ENCODE measurements at places on chromosomes 16 and 17.
A peak's percentile ranks its signal among the peaks of the same experiment; 100 is the strongest.

- no peak for DNase-seq
Measured at GRCh38 chr16:76345163-76345661, 68.0 kb downstream of the CNTNAP4 start.

- DNase-seq: no peak
Measured at GRCh38 chr17:19271780-19272357, 34.7 kb downstream of the EPN2 start.

GRCh38 chr17:79974566-79975497, 60.8 kb downstream of the TBC1D16 start:
- DNase-seq: no peak

GRCh38 chr17:12620200-12620720, 45.4 kb upstream of the MYOCD start:
- no peak for DNase-seq

GRCh38 chr16:85462714-85463611, 150.2 kb upstream of the GSE1 start:
- no peak for DNase-seq

DNA sequence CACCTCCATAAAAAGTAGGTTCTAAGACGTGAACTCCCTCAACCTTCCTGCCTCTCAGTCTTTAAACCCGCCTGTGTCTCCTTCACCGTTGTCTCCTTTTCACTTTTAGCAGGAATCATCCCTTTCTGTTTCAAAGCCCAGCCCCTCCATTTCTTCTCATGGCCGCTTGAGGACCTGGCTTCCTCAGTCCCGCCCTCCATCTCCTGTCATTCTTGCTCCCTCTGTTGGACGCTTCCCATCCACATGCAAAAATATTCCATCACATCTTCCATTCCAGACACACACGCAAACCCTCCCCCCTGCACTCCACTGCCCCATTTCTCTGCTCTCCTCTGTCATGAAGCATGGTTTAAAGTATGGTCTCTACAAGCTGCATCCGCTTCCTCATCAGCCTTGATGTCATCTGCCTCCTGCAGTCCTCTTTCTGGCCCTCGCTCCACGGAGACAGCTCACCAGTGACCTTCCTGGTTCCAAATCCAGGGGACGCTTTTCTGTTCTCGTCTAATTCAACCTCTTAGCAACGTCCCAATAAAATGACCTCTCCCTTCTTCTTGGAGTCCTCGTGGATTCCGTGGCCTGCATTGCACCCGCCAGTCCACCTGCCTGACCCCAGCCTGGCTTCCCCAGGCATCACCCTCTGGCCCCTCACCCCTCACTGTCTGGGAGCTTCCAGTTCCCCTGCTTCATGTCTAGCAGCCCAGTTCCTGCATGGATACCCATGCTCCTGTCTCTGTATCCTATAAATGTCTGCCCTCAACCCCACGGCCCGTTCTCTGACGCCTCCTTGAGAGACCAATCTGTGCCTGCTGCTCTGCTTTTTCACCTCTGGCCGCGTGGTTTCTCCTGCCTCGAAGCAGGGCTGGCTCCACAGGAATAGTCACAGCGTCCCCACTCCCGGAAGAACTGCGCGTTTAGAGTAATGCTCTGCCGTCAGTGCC, 26.2 kb downstream of the ANKRD40 start:
- no peak for DNase-seq

DNA sequence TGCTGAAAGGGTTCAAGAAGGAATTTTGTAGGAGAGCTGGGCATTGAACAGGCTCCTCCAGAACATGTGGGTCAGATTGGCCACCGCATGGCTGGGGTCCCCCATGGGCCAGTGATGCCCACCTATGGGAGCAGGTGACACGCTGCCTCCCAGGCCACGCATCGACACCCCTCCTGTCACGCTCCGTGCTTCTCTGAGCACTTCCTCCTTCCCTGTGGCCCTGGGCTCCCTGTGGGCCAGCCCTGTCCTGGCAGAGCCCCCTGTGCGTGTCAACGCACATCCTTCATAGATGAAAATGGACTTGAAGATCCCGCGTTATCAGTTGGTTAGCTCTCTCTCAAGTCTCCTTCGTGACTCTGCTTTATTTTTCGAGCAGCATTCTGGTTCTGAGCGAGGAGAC, 160.3 kb downstream of the RPTOR start:
- no peak for DNase-seq

DNA sequence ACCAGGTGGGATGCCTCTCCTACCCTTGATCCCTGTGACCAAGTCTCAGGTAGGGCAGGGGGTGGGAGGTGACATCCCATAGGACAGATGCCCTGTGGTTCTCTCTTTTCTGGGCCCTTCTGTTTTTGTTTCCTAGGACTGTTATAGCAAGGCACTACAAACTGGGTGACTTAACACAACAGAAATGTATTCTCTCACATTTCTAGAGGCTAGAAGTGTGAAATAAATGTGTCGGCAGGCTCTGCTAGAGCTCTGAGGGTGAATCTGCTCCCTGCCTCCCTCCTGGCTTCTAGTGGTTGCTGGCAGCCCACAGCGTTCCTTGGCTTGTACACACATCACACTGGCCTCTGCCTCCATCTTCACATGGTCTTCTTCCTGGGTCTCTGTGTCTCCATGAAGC, 12.7 kb downstream of the CALB2 start:
- no peak for DNase-seq

GRCh38 chr17:39831588-39831987, 32.5 kb downstream of the IKZF3 start:
- DNase-seq: no peak

DNA sequence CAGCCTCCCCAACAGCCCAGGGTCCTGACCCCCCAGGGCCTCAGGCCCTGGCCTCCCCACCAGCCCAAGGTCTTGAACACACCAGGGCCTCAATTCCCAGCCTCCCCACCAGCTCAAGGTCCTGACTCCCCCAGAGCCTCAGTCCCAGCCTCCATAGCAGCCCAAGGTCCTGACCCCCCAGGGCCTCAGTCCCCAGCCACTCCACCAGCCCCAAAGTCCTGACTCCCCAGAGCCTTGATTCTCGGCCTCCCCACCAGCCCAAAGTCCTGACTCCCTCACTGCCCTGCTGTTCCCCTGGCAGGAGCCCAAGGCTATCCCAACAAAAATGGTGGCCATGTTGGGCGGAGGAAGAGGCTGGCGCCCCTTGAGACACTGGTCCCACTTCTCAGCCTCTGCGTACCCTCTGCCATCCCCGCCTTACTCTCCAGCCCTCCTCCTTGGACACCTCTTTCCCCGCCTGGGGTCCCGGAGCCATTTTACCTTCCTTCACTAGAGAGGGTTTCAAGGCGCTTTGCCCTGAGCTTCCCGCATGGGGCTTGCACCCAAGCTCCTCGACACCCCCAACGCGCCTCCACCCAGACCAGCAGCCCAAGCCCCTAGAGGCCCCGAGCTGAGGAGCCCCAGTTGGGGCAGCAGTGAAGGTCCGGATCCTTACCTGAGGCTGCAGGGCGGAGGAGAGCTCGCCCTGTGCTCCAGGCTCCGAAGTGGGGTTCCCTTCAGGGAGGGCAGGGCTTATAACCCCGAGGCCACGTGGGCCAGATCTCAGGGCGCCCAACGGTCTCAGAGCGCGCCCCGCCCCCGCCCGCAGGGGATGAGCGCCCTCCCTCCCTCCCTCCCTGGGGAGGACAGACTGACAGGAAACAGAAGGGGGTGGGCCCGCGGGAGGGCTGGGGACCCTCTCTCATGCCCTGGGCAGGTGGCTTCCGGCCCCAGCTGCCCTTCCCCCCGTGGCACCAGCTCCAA, 3.5 kb upstream of the TSPOAP1 start:
- DNase-seq: peak; percentile 73

DNA sequence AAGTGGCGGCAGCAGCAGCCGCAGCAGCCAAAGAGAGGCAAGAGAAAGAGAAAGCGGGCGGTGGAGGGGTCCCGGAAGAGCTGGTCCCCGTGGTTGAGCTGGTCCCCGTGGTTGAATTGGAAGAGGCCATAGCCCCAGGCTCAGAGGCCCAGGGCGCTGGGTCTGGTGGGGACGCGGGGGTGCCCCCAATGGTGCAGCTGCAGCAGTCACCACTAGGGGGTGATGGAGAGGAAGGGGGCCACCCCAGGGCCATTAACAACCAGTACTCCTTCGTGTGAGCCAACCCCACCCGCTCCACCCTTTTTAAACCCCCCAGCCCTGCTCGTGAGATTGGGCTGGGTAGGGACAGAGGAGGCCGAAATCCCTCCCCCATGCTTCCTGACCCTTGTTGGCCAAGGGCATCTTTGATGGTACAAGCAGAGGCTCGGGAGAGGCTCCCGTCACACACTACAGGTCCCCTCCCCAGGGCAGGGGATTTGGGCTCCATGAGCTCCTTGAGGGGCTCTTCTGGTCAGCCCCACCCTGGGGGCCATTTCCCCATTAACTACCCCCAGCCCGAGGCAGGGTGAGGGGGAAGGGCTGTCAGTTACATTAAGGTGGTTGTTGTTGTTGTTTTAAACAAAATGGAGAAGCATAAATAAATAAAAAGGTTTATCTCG, 4.6 kb upstream of the ATP2A1 start:
- DNase-seq: no peak

DNA sequence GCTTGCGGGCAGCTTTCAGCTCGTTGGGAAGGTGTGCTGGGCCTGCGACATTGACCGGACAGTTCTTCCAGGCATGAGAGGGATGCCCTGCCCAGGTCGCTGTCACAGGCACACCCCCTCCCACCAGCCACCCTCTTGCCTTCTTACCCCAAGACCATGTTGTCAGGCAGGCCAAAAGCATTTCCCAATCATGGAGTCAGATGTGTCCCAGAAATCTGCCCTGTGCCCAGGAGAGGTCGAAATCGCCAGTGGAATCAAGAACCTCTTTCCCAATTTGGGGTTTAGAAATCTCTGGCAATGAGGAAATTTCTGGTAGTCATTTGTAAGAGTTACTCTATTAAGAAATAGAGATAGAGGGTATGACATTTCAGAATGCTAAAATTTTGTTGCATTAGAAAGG, 177.1 kb downstream of the RAB11FIP4 start:
- no peak for DNase-seq

DNA sequence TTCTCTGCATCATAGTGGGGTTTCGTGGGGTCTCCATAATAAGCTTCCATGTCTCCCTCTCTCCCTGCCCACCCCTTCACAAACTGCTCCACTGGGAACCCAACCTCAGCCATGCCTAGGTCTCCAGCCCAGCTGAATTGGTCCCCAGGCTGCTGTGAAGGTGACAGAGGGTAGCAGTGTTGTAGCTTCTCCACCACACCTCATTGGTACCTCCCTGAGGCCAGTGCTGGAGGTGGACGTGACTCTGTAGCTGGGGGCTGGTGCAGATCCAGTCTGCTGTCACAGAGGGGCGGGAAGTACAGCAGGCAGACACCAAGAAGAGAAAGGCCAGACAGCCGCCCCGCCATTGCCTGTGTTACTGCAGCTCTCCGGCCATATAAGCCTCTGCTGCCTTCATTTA, 82.1 kb downstream of the OR1D5 start:
- DNase-seq: no peak

GRCh38 chr17:72931163-72931562, 161.3 kb downstream of the SLC39A11 start:
- no peak for DNase-seq

GRCh38 chr17:77899498-77899897, 59.0 kb upstream of the TNRC6C start:
- no peak for DNase-seq

DNA sequence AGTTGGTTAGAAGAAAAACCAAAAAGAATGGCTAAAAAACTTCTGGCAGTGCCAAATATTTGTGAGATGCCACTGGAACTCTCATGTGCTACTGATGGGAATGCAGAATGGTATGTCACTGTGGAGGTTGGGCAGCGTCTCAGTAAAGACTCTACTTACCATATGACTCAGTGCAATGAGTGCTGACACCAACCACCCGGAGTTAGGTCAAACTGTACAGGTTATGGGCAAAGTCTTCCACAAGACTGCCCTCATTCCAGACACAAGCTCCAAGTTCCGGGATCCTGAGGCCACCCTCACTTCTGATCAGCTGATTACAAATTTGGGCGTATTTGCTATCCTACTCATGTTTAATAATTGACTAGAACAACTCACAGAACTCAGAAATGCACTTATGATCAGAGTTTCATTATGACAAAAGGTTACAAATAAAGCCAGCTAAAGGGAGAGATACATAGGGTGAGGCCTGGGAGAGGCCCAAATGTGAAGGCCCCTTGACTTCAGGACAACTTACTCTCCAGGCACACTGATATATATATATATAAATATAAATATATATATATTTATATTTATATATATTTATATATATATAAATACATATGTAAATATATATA, 114.9 kb downstream of the TRIM37 start:
- no peak for DNase-seq

DNA sequence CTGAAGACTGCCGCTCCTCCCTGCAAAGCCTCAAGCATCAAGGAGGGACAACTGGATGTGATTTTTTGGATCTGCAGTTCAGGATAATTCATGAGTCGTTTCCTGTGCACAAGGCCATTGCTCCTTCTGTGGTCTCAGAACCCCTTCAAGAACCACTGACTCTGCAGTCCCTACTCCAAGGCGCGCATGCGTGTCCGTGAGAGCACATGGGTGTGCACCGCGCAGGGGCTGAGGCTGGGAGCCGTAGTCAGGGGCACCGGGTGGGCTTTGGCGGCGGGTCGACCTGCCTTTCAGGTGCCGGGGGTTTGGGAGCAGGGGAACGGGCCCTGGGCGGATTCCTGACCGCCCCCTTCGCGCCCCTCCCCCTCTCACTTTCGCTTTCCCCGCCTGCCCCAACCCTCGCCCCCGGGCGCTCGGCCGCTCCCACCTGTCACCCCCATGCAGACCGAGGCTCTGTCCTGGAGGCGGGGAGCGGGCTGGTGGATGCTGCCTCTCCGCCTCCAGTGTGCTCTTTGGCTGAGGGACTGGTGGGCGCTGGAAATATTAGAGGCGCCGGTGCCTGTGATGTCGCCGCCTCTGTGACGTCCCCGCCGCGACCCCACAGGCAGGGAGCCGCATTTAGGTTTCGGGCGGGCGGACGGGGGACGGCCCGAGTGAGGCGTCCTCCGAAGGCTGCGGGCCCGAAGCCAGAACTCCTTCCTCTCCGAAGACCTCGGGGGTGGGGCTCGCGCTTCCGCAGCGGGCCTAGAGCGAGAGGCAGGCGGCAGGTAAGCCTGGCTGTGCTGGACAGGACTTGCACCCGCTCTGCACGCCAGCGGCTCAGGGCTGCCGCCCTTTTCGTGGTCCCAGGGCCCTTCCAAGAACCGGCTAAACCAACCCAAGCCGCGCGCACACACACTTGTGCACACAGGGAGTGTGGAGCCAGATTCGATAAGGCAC, at the start of gene SPATA32:
TSS of gene SPATA32 (minus strand) at position 518 of the 939 bp plus-strand sequence. CDS start at position 440, 78 bp downstream.
- DNase-seq: no peak

DNA sequence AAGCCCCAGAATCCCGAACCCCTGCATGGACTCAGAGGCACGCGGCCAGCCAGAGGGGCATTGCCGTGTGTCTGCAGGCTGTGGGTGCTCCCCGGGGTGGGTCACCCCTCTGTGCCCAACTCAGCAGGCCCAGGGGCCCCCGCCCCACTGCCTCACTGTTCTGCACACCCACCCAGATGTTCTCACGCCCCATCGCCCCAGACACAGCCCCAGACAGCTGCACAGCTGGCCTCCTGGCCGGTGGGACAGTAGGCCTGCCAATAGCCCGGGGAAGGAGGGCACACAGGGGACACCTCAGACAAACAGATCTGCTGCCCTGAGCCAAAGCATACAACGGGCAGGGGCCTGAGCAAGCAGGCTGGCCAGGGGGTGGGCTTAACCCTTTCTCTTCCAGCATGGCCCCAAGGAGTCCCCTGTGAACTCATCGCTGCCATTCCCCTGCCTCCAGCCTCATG, 27.6 kb upstream of the NXPH3 start:
- no peak for DNase-seq

- DNase-seq: no peak
Measured at GRCh38 chr17:17766744-17767120, 70.1 kb downstream of the SREBF1 start.

Data from D721Med (cell line).